ENCODE measurements at places on chromosomes 13 and 19.

- DNase-seq = no peak
These were observed 12.5 kb downstream of the MEIS3 start for GRCh38 chr19:47406711-47407416.

DNA sequence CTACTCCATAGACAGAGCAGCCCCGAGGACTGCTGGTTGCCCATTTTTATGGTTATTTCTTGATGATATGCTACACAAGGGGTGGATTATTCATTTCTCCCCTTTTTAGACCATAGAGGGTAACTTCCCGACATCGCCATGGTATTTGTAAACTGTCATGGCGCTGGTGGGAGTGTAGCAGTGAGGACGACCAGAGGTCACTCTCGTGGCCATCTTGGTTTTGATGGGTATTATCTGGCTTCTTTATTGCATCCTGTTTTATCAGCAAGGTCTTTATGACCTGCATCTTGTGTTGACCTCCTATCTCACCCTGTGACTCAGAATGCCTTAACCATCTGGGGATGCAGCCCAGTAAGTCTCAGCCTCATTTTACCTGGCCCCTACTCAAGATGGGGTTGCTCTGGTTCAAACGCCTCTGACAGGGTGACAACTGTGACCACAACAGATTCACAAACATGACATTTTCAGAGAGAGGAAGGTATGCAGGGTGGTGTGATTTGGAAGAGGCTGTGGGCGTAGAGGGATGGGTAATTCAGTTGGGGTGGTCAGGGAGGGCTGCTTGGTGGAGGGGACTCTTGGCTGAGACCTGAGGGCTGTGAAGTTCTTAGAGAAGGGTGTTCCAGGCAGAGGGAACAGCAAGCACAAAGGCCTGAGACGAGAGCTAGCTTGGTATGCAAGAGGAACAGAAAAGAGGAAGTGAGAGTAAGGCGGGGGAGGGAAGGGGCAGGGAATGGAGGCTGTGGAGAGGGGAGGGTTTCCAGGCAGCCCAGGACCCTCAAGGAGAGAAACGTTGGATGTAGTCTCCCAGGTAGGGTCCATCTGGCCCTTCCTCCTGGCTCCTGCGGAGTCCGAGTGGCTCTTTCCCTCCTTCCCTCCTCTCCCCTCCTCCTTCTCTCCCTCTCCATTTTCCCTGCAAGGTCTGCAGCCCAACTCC, 23.5 kb downstream of the FAM187B start:
- no peak for DNase-seq

GRCh38 chr19:41307090-41307875, 2.7 kb upstream of the CCDC97 start:
- no peak for DNase-seq

DNA sequence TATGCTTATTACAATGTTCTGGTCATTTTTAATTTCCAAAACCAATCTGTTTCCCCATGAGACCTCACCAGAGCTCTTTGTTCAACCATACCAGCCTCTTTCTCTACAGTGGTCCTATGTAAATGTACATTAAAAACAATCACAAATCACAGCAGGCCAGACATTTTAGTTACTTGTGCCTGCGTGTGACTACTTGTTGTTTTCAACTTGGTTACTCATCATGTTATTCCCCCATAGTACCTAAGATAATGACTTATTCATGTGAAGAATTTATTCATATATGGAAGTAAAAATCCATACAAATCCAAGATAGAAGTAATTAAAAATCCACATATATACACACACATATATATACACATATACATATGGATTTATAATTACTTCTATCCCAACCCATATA, 379.6 kb downstream of the SLITRK6 start:
- DNase-seq = no peak

DNA sequence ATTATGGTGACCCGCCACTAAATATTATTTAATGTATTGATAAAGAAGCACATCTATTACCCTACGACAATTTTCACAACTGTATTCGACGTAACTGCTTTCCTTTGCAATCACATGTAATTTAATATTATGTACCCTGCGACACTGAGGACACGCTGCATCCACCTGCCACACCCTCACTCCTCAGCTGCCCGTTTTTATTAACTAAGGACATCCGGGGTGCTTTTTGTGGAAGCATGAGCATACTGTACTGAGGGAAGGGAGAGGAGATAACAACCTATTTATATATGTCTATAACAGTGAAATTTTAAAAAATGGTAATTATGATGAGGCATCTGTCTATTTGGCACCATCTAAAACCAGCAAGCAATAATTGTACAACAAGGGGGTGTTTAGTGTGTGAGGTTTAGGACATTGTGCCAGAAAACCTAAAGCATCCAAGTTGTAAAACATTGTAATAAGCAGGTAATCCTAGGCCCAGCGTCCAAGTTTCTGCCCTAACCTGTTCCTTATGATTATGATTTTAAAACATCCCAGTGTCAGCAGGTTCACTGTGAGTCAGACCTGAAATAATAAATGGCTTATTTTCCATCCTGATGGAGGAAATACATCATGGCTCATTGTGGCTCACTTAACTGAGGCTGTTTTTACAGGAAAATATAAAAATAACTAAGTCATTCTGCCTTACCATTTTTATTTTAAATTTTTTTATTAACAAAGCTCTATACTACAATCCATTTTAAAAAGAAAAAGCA, 56.3 kb downstream of the FOXO1 start:
- DNase-seq = no peak

All from stimulated activated CD4-positive, alpha-beta T cell treated with anti-CD3 and anti-CD28 coated beads, Interleukin-1b, Interleukin-23, amount 100 ng/mL, for 24 hours (primary cell).